CD8-positive, alpha-beta T cell (primary cell): ENCODE measurements at places on chromosomes 7 and 10.

DNA sequence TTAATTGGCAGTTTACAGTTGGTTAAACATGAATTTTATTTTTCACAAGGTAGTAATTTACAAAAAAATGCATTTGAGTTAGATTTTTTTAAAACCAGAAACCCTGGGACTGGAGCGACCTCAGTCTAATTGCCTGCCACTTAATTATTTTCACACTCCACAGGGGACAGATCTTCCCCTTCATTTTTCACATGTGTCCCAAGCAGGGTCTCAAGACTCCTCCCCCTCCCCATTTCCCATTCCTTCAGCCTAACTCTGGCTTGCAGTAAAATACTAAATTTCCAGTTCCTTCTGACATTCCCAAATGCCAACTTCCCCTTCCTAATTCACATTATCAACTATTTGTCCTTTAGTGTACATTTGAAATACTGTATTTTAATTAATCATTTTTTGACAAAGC is 948 bp downstream of the ZNF138 start:
- DNase-seq, result no peak

GRCh38 chr10:127012769-127013152 is 107.5 kb downstream of the DOCK1 start:
- no peak for DNase-seq

DNA sequence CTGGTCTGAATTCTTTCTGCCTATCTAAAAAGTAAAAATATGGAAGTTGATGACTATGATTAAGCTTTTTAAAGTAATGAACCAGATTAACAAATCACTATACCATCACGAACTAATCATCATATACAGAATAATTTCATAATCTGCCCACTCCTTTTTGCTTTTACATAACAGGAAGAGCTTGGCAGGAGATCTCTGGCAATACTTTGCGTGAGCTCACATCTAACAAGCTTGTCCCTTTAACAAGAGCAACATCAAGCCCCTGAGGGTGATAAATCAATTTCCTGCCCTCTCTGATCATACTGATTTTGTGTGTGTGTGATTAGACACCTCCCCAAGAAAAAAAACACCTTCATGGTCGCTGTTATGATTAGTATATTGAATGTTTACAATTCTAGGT is 143.5 kb upstream of the ASAH2 start:
- no peak for DNase-seq

- DNase-seq, result no peak
Measured at GRCh38 chr7:116955801-116956476, 2.6 kb downstream of the ST7 start.

- DNase-seq, result no peak
Measured at GRCh38 chr10:78959924-78960285, 108.9 kb upstream of the ZMIZ1 start.

DNA sequence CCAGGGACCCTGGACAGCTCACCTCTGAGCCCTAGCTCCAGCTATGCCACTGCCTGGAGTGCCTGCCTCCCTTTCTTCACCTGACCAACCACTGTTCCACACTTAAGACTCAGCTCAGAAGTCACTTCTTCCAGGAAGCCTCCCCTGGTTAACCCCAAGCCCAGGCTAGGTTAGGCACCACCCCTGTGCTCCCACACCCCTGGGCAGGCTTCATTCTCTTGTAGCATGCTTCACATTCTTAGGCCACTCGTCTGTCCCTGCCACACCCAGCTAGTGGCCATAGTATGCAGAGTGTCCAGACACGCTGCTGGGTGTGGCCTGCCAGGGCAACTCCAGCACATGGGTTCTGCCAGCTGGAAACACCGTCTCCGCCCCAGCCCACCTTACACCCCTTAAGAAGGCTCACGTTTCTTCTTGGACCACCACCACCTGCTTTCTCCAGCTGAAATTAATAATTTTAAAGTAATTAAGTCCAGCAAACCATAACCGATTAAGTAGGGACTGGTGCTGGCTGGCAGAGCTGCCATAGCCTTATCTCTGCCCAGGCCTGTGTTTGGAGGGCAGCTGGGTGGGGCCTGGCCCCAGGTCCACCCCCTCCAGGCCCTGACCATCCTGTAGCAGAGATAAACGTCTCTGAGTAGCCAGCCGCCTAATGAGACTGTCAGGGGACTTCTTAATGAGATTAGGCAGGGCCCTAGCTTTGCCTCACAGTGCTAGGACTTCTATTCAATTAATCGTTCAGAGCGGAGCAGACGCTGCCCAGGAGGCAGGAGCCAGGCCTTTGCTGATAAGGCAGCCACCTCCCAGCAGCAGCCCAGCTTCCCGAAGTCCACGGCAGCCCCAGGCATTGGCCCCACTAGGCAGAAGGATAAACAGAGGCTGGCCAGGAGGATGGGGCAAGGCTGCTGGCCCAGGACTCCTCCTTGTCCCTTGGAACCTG is 20.5 kb downstream of the GRID1 start:
- no peak for DNase-seq

DNA sequence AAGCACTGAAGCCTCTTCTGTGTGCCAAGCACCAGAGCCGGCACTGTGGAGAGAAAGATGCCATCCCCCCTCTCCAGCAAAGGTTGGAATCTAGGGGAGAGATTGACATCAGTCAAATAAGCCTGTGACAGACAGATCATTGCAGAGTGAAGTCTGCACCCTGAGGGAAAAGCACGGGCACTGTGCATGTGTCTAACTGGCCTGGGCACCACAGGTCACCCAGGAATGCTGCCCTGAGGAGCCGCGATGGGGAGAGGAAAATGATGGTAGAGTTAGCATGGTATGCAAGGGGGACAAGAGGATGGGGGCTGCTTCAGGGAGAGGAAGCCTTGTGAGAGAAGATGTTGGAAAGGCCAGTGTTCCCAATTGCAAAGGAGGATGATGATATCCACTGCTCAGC is 261.0 kb downstream of the GRID1 start:
- no peak for DNase-seq

DNA sequence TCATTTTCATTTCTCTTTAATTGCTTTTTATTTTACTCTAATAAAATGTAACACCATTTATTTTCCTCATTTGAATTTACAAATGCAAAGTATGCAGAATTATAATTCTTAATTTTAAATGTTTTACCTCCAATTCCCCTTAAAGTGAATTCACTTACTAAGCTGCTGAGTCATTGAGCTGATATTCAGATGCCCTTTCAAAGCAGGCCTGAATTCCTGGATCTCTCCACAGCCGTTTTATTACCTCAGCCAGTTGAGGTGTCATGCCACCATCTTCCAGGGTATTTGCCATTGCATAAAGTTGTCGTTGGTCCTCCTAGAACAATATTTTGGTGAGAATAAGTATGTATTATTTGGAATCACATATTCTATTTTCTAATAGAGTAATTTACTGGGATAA is 33.2 kb downstream of the GNAT3 start:
- DNase-seq, result no peak

DNA sequence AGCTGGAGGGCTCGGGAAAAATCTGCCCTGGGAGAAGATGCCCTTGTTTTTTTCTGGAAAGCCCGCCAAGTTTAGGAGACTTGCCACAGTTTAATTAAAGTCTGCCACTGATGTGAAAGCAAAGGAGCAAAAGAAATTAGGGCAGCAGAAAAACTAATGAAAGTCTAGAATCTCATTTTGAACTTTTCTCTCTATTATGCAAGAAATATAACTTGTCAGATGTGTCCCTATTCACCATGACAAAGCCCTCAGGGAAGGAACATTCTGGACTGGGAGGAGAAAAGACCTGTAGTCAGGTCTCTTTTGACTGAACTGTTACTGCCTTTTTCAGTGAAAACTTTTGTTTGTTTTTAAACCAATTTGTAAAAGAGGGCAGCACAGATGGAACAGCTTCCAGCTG is 715.5 kb downstream of the SORCS3 start:
- no peak for DNase-seq

DNA sequence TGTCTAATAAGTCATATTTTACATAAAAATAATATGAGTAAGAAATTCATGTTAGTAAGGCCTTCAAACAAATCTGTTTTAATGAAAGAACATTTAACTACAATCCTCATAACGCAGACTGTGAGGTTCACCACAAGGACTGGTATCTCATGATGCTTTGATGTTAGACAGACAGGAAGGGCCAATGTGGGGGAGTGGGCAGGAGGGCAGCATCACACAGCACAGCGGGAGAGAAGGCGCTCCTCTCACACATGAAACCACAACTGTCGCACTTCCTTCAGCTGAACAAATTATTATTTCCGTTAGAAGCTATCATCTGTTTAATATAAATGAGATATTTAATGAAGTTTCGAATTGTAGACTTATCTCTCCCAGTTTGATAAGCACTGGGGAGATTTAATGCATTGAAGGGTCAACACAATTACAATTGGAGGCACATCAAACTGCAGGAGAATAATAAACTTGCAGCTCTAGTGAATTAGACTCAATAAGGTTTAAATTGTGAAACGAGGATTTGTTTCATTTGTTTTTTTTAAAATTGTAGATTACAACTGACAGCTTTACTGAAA is 466.1 kb downstream of the PARD3 start:
- no peak for DNase-seq

GRCh38 chr10:24435374-24435773 is 226.4 kb downstream of the KIAA1217 start:
- DNase-seq, result no peak

- no peak for DNase-seq
Measured at GRCh38 chr7:22190736-22191135, 166.2 kb downstream of the RAPGEF5 start.

DNA sequence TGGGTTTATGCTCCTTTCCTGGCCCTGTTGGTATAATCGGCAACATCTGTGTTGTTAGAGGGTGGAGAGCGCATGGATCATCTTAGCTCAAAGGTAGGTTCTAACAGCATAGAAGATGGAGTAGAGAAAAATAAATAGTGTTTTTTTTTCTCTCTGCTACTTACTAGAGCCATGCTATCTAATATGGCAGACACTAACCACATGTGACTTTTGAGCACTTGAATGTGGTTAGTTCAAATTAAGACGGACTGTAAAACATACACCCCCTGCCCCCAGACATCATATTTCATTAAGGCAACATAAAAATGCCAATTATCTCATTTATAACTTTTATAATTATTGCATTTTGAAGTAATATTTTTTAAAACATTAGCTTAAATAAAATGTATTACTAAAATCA is 525.1 kb downstream of the KIF20B start:
- no peak for DNase-seq

DNA sequence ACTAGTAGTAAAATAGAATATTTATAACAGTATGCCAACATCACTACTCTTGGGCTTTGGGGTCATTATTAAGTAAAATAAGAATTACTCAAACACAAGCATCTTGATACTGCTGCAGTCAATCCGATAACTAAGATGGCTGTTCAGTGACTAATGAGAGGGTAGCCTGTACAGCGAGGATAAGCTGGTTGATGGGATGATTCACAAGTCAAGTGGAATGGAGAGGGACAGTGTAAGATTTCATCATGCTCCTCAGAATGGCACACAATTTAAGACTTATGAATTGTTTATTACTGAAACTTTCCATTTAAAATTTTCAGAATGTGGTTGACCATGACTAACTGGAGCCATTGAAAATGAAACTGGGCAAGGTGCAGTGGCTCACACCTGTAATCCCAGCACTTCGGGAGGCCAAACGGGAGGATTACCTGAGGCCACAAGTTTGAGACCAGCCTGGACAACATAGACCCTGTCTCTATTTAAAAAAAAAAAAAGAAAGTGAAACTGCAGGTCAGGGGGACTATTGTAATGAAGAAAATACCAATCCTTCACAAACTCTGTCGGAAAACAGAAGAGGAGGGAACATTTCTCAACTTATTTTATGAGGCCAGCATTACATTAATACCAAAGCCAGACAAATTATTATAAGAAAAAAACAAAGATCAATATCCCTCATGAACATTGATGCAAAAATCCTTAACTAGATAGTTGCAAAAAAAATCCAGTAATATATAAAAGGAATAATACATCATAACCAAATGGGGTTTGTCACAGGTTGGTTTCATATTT is 11.2 kb downstream of the AVL9 start:
- no peak for DNase-seq

DNA sequence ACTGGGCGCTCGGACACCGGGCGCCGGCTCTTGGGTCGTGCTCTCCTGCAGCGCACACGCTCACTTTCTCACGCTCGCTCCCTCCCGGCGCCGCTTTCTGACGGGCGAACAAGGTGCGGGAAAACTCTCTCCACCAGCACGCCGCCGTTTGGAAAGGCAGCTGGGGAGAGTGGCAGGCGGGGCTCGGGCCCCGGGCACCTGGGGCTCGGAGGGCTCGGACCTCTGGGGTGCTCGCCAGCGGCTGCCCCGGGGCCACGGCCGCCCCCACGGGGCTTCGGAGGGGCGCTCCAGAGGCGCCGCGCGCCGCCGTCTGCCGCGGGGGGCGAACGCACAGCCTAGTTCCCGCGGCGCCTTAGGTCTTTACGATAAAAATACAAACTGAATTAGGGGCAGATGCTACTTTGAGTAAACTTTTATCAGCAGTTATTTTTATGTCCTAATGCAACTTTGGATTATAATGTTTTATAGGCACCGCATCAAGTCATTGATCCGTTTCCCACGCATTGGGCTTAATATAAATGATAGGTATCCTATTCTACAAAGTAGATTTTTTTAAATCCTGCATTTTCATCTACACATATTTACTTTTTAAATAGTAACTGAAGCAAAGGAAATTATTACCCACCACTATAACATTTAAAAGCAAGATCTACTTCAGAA is 535 bp upstream of the EPC1 start:
- no peak for DNase-seq

DNA sequence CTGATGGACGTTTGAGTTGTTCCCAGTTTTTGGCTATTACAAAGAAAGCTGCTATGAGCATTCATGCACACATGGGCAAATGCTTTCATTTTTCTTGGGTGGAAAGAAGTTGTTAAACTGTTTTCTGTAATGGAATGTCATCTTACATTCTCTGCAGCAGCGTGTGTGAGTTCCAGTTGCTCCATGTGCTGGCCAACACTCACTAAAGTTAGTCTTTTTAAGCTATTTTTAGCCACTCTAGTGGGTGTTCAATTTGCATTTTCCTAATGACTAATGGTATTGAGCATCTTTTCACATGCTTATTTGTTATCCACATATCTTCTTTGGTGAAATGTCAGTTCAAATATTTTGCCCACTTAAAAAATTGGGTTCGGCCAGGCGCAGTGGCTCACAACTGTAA is 82.8 kb upstream of the COL13A1 start:
- DNase-seq, result no peak

- no peak for DNase-seq
Measured at GRCh38 chr10:36351159-36351558, 709.1 kb upstream of the FZD8 start.

- no peak for DNase-seq
Measured at GRCh38 chr7:121634356-121634755, 238.2 kb upstream of the FAM3C start.

GRCh38 chr7:83439026-83439425 is 209.9 kb downstream of the SEMA3E start:
- DNase-seq, result no peak

DNA sequence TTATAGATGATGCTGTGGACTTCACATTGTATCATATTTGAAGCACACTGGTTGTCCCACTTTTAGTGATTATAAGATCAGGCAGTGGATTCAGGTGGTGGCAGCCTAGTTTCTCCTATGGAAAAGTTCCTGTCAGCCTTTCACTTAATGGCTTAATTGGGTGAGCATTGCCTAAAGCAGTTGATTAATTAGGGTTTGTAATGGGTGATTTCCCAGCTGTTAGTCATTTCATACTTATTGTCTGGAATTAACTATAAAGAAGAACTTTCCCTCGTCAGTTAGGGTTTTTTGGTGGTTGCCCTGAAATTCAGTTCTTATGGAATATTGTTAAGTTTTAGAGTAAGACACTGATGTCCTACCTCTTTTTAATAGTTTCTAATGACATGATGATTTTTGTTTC is 78.8 kb downstream of the SLC25A40 start:
- DNase-seq, result no peak

- DNase-seq, result no peak
Measured at GRCh38 chr7:1942243-1942940, 272.3 kb downstream of the ELFN1 start.
